Stimulated activated CD8-positive, alpha-beta memory T cell treated with anti-CD3 and anti-CD28 coated beads, Interleukin-15, amount 100 ng/mL, for 4 hours (primary cell): ENCODE measurements at places on chromosomes 1 and 21.

- no peak for DNase-seq
Measured at GRCh38 chr1:113040041-113040440, 33.0 kb upstream of the LRIG2 start.

- no peak for DNase-seq
Measured at GRCh38 chr1:45843474-45843905, 40.1 kb downstream of the MAST2 start.

- DNase-seq = no peak
Measured at GRCh38 chr1:40984066-40984465, 4.6 kb downstream of the CTPS1 start.

DNA sequence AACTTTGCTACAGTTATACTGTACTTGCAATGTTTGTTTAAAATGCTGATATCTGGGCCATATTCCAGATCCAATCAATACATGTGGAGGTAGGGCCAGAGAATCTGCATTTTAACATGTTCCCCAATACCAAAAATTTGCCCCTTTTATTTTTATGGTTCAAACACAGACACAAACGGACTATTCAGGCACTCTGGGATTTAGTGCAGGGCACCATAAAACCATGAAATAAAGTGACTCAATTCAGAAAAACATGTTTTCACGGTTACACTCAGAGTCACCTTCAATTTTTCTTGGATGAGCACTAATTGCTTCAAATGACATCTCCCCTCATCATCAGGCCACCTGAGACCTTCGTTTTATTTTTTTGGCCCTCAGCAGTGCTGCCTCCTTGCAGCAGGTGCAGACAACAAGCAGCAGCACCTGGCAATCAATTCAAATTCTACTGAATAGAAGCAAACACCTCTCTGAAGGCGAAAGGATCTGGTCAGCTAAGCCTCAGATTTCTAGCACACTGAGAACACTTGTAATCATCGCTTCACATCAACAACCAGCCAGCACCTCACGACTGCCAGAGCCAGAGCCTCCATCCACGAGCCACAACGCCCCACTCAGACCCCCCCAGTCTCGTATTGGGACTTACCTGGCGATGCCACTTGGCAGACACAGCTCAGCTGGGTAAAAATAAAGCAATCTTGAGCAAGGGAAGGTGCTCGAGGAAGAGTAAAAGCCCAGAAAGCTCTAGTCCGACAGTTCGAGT, 1.1 kb downstream of the ERO1B start:
- peak; percentile 6 for DNase-seq

GRCh38 chr21:29189353-29189752, 58.9 kb downstream of the MAP3K7CL start:
- no peak for DNase-seq

DNA sequence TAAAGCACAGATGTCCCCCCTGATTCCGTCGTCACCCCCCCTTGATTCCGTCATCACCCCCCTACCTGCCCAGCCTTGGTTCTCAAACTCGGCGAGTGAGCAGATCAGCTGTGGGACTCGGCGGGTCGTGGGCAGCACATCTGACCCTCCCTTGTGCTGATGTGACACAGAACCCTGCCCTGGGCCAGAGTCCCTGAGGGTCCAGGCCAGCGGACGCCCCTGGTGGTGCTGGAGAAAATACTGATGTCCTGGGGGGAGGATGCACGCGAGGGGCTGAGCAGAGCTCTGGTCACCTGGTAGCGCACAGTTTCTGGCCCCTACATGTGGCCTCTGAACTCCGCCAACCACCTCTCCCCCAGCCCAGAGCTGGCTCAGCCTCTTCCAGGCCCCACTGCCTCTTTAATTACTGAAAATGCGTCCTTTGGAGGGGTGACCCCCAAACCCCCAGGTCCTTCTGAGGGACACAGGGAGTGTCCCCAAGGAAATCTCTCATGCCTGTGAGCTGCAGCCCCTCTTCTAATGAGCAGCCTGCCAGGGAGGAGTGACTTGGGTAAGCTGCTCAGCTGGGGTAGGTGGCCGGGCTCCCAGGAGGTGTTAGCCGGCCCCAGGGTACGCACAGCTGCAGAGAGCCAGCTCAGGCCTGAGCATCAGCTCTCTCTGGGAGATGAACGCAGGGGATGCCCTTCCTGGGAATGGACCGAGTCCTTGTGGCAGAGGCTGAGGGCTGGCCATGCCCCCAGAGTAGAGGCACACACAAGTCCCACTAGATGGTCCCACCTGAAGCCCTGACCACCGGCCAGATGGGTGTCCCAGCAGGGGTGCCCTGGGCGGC, 129.5 kb upstream of the ARHGEF16 start:
- DNase-seq = no peak

- no peak for DNase-seq
Measured at GRCh38 chr1:240217403-240217802, 125.7 kb downstream of the FMN2 start.

- no peak for DNase-seq
Measured at GRCh38 chr1:81179242-81179641, 621.5 kb upstream of the ADGRL2 start.

GRCh38 chr1:15945832-15946448, 30.0 kb downstream of the ZBTB17 start:
- no peak for DNase-seq

GRCh38 chr1:109919303-109919702, 8.7 kb downstream of the CSF1 start:
- no peak for DNase-seq

GRCh38 chr1:164592634-164593033, 33.6 kb downstream of the PBX1 start:
- no peak for DNase-seq

DNA sequence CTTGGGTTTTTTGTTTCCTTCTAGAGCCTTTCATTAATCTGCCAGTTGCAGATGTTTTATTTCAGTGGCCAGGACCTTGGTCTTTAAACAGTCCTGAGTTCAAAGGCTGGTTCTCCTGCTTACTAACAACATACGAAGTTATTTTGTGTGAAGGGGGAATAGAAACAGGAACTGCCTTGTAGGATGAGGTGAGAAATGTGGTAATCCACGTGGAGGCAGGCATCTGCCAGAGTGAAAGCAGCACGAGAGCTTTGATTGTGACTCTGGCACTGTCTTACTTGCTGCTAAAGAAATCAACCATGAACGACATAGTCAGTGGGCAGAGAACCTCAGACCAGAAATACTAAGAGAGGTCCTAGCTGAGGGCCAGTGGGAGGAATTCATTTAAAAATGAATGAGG, 30.4 kb downstream of the TMEM63A start:
- DNase-seq = no peak

DNA sequence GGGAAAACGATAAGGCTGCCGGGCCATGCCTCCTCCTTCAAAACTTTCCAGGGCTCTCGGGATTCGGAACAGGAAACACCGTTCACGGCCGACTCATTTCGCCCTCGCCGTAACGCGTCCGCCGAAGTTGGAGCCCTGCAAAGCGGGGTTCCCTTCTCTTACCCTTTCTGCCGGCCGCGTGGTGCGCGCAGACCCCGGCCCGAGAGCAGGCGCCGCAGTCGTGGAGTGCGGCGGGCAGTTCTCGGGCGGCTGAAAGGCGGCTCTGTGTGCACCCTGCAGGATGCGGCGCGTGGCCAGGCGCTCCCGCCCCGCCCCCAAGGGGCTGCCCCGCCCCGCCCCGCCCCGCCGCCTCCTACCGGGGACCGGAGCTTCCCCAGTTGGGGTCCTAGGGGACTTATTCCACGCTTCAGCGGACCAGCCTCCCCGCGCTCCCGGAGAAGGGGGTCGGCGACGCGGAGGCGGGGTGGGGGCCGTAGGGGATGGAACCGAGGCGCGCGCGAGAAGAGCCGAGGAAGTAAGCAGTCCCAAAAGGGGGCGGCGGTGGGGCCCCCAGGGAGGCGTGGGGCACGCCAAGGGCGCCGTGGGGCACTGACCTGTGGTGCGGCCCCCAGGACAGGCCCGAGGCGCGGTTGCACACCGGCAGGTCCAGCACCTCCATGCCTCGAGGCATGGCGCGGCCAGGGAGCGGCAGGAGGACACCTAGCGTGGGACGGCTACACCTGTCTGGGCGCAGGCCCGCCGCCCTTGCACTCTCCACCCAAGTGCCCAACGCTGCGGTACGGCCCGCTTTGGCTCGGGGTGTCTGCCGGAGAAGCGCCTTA, at the start of gene MCOLN2:
TSS of gene MCOLN2 (minus strand) at position 268 of the 821 bp plus-strand sequence. CDS start at position 27, 241 bp downstream.
- no peak for DNase-seq

- DNase-seq = no peak
Measured at GRCh38 chr1:44108241-44108640, 10.4 kb upstream of the KLF17 start.

GRCh38 chr1:41696381-41696780, 211.9 kb upstream of the EDN2 start:
- no peak for DNase-seq

DNA sequence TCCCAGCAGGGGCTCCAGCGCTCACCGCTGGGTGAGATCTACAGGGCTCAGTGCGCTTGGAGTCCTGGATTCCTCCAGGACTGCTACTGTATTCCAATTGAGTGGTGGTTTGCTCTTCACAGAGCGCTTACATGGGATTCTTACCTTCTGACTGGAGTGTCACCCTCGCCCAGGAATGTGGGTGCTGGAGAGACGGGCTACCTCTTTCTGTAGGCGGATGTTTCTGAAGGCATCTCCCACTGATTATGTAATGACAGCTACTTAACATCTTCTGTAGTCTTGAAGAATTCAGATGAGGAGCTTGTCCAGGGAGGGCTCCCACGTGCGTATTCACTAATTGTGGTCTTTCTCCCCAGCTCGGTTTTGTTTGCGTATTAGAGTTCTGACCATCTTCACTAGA, 154.2 kb downstream of the DYRK1A start:
- no peak for DNase-seq

- no peak for DNase-seq
Measured at GRCh38 chr1:83694449-83694848, 304.5 kb downstream of the TTLL7 start.

GRCh38 chr1:161217831-161218230, 2.7 kb downstream of the FCER1G start:
- DNase-seq = no peak

GRCh38 chr1:112445596-112445995, 49.6 kb downstream of the CTTNBP2NL start:
- no peak for DNase-seq

DNA sequence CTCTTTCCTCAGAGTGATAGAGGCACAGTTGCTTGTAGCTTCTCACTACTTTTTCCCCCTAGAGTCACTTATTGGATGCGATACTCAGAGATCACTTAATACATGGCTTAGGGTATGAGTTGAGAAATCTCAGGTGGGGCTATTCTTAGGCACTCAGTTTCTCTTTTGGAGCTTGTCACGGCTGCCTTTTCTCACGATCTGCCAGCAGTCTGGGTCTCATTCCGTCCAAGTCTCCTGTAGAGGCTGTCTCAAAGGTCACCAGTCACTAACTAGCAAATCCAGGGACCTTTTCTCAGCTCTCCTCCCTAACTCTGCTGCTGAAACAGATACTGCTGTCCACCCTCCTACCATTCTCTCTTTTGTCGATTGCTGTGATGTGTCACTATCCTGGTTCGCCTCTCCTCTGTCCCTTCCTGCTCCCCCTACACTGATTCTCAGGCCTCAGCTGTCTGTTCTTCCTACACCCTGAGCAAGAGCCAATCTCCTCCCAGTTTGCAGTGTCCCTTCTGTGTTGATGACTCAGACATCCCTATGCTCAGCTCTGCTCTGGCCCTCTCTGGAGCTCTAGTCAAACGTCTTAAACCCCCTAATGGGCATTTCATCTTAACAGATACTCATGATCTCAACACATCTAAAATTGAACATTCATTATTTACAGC, 12.4 kb downstream of the ATP1A2 start:
- DNase-seq = no peak

- no peak for DNase-seq
Measured at GRCh38 chr1:150761801-150762200, 3.8 kb downstream of the CTSS start.

GRCh38 chr1:1976031-1976430, 27.6 kb downstream of the CFAP74 start:
- no peak for DNase-seq

GRCh38 chr1:245690156-245690690, 535.4 kb downstream of the KIF26B start:
- DNase-seq = no peak

DNA sequence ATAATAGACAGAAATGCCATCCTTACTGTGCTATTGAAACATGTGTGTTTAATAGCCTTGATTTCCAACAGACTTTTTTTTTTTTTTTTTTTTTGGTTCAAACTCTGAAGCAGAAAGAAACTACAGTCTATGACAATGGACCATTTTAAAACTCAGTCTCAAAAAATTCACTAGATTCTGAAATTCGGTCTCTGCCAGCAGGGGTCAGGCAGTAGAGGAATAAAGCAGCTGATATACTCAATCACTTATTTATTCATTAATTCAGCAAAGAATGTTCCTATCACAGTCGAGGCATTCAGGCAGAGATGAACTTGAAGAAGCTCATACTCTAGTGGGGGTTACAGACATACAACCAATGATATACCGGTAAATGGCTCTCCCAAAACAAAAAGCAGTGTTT, 260.9 kb upstream of the DMRTA2 start:
- DNase-seq = no peak

DNA sequence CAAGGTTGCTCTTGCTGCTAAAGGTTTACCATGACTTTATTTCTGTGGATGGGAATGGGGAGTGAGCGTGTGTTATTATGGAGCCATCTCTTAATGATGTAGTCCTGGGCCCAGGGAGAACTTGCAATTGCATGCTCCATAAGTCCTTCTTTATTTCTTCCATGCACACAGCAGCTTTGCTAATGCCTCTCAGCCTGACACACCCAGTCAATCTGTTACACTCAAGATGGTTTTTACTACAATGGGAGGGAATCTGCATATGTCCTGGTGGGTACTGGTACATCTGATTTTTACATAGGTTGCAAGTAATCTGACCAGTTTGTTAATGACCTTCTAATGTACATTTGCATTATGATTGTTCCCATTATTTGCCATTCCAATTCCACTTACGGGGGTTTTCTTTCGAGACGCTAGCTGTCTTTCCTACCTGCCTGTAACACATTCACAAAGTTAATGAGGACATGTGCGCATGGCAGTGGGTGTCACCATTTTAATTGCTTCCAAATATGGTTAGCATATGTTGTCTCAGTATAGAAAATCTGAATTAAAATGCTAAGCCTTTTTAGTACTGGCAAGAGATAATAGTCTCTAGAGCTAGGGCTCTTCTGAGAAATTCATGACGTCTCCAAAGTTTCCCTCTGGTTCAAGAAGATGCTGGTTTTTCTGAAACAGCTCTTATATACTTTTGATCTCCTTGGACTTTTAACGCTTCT, 188.2 kb downstream of the GRIK1 start:
- DNase-seq = no peak
